Non-pigmented ciliary epithelial cell (primary cell): ENCODE measurements at places on chromosomes 1 and 21.

- no peak for DNase-seq
These were observed 49.9 kb downstream of the PRKCZ start for GRCh38 chr1:2099886-2100779.

- peak; percentile 30 for DNase-seq
These were observed 32.7 kb downstream of the XCL1 start for GRCh38 chr1:168608796-168609715.

DNA sequence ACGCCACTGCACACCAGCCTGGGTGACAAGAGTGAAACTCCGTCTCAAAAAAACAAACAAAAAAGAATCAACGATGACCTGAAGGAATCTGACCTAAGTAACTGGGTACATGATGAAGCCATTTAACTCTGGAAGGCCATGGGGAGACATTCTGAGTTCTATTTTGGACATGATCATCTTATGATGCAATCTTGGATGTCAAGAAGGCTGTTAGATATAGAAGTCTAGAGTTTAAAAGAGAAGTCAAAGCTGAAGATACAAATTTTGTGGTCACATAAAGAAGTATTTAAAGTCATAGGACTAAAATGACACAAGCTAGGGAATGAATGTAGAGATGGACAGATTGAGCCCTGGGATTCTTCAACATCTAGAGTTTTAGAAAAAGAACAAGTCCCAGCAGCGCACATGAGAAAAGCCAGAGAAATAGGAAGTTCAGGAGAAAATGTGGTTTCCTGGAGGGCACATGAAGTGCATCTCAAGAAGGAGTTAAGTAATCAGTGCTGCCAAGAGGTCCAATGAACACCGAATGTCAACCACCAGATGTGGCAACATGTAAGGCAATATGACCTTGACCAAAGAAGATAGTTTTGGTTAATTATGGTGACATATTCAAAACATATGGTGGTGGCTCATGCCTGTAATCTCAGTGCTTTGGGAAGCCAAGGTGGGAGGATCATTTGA is 26.8 kb downstream of the ELK4 start:
- no peak for DNase-seq

- no peak for DNase-seq
These were observed 924 bp downstream of the HMCN1 start for GRCh38 chr1:185734929-185735700.

DNA sequence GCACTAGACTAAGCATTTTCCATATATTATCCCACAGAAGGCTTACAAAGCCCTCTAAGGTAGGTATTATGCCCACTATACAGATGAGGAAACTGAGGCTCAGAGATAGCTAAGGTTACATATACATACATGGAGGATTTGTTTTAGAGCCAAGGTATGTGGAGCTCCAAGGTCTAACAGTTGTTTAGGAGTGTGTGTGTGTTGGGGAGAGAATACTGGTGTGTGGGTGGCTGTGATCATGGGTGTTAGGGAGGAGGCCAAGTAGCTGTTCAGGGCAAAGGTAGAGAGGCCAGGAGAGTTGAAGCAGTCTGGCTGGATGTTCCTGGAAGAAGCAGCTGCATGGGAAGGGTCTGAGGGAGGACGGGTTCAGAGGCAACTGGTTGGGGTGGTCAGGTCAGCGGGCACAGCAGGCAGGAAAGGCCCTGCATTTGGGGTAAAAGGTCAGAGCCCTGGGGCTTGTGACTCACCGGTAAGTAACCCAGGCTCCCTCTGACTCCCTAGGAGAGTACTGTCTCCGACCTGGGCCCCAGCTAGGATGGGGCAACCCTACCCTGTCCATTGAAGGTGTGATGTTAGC is 5.1 kb upstream of the LDLRAP1 start:
- no peak for DNase-seq

GRCh38 chr1:31784356-31785019 is 20.3 kb upstream of the ADGRB2 start:
- no peak for DNase-seq

GRCh38 chr1:162930532-162930931 is 69.6 kb upstream of the CCDC190 start:
- DNase-seq = no peak

GRCh38 chr1:227768125-227768439 is 32.8 kb downstream of the SNAP47 start:
- no peak for DNase-seq

GRCh38 chr1:97926017-97926708 is 5.3 kb upstream of the DPYD start:
- DNase-seq = no peak

DNA sequence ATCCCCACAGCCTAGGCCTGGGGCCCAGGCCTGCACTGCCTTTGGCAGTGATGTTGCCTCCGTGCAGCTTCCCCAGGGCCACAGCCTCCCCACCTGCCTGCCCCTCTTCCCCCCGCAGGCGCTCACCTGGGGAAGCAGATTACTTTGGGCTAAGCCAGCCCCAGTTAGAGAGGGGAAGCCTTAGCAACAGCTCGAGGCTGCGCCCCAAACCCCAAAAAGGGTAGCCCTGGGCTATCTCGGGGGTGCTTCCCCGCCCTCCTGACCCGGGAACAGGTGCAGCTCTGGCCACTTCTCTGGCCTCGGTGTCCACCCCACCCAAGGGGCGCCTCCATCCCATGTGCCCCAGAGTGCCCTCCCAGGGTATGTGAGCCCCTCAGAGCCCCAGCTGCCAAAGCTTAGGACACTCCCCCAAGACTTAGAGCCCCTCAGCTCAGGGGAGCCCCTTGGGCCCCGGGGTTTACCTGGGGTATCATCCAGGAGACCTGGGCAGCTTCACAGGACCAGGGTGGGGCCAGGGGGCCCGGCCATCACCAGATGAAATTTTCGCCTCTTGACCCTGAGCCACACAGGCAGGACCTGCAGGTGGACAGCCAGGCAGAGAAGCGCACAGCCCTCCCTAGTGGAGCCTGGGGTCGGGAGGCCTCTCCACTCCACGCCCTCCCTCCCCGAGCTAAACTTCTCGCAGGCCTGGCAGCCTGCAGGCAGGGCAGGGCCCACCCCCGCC is 3.3 kb upstream of the TTC34 start:
- no peak for DNase-seq

- DNase-seq = no peak
These were observed 84.9 kb downstream of the VWA5B1 start for GRCh38 chr1:20375563-20375962.

GRCh38 chr1:174040387-174040786 is 18.2 kb upstream of the RC3H1 start:
- peak; percentile 65 for DNase-seq

GRCh38 chr1:99858881-99859280 is 8.7 kb downstream of the AGL start:
- no peak for DNase-seq

GRCh38 chr1:10635992-10636391 is 160.5 kb downstream of the CASZ1 start:
- no peak for DNase-seq

- DNase-seq = peak; percentile 91
These were observed 46.3 kb upstream of the VANGL1 start for GRCh38 chr1:115595279-115596079.

DNA sequence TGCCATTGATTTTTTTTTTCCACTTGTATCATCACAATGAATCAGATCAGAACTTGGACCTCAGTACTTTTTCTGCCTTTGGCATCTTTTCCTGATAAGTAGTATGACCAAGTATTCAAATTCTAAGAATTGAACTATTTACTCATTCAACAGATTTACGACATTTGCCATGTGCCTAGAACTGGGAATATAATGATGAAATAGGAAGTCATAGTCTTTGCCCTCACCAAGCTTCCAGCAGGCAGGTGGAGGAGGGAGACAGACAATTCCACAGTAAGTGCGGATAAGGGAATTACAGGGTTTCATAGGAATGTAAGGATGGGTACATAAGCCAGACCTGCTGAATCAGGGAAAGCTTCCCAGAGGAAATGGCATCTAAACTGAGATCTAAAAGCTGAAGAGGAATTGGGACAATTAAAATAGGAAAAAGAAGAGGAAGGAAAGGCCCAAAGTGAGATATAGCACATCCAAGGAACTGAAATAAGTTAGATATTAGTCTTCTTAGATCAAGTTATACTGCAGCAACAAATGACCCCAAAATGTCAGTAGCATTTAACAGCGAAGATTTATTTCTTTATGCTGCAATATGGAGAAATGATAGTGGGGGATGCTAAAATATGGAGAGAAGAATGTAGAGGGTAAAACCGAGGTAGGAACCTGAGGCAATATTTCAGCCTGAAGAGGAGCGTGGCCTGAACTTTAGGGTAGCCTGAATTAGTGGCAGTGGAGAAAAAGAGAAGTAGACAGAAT is 5.3 kb upstream of the DDX59 start:
- DNase-seq = no peak

GRCh38 chr21:21165063-21165645 is 166.9 kb downstream of the NCAM2 start:
- peak; percentile 97 for DNase-seq

GRCh38 chr1:204928671-204929486 is 58.2 kb downstream of the NFASC start:
- DNase-seq = no peak

GRCh38 chr1:109769330-109770078 is 5.8 kb upstream of the EPS8L3 start:
- DNase-seq = peak; percentile 79

GRCh38 chr1:44539991-44540730 is 134.1 kb downstream of the TMEM53 start:
- DNase-seq = no peak

- no peak for DNase-seq
These were observed 54.6 kb downstream of the TGFBR3 start for GRCh38 chr1:91831132-91831930.

DNA sequence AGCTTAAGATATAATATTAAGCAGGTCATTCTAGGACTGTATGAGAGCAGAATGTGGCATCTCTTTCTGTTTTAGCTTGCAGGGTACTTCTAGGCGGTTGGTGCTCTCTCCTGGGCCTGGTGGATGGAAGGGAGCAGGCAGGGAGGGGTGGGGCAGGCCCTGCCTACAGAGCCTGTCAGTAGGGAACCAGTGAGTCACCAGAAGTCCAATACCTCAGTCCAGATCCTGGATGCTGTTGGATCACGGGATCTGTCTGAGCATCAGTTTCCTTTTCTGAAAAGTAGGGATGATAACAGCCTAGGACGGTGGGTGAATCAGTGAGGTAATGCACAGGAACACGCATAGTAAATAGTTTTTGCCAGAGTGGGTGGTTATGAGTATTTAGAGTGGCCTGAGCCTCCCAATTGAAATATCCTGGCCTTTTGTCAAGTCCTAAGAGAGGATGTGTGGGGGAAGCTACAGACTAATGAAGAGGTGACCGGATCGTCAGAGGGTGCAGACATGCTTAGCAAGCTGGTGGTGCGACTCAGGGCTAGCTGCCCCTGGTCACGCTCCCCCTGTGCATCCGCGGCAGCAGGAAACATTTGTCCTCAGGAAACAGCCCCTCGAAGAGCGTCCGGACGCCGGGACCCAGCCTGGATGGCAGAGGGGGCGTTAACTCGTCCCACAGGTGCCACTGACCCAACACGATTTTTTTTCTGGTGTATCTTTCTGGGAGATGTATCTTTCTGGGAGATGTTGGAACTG is 23.9 kb downstream of the NAV1 start:
- peak; percentile 86 for DNase-seq

DNA sequence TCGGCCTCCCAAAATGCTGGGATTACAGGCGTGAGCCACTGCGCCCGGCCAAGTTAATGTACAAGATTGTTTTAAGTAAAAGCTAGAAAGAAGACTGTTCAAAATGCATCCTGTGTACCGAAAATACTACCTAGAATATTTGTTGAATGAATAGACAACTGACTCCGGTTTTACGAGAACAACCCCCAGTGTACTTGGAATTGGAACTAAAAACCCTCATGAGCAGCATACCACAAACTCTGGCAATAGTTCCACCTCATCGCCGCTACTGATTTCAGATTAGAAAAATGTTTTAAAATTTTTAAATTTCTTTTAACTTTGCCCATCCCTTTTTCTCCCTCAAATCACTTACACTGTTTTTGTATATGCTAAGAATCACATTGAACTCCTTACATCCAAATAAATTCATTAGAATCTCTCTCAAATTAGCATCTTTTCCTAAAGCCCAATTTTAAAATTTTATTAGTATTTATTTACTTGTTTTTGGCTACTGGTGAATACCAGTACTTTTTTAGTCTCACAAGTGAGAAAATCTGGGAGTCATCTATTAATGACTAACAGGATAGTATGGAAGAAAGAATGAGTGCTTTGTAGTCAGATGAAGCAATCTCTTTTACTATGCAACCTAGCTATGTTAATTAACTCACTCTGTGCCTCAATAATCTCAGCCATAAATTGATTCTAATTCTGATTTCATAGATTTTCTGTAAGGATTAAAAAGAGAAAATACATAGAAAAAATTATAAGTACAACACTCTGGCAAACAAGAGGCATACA is 95.1 kb downstream of the GPATCH2 start:
- no peak for DNase-seq

DNA sequence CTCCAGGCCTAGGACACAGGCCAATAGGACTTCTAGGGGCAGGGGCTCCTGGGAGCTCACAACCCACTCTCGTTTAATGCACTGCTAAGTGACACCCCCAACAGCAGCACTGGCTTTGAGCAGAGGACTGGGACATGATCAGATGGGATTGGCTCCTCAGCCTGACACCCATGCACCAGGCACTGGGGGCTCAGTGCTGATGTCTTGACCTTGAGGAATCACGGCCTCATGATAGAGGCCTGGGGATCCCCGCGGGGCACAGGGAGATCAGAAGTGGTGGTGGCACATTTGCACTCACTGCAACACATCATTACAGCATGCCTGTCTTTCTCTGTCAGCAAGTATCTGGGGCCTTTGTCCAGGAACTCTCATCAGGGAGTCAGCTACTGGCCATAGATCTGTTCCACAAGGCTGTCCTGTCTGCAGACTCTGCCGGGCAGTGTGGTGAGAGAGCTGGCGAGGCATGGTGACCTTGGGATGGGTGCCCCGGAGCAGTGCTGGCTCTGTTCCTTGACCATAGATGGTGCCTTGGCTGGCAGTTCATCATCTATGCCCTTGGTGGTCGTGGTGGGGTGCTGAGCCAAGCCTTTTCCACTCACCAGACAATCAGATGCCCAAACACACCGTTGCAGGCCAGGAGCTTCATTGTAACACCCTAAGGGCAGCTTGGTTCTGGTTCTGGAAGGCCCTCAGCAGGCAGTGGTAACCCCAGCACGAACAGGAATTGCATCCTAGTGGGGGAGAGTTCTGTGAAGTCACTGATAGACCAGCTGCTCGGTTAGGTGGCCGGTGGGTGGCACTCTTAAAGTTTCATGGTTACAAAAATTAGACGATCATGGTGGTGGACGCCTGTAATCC is 22.2 kb upstream of the PARP1 start:
- no peak for DNase-seq

DNA sequence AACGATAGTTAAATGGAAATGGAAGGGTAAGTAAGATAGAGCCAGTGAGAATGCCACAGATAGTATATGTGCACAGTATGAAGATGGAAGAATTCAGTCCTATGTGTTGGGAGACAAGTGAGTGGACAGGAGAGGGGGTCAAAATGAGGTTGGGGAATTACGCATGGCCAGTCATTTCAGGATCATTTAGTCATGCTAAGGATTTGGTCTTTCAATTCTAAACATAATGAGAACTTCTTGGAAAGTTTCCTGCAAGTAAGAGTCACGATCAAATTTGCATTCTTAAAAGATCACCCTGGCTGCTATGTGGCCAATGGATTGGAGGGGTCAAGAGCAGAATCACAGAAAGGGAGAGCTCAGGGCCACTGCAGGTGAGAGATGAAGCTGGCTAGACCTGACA is 64.0 kb upstream of the KCNK2 start:
- DNase-seq = peak; percentile 67

GRCh38 chr21:42627527-42628289 is 25.7 kb upstream of the PDE9A start:
- no peak for DNase-seq
